ENCODE measurements at places on chromosomes 7 and 10.

- DNase-seq: no peak
Observed at GRCh38 chr7:100219271-100219737, 445 bp upstream of the PVRIG start.

DNA sequence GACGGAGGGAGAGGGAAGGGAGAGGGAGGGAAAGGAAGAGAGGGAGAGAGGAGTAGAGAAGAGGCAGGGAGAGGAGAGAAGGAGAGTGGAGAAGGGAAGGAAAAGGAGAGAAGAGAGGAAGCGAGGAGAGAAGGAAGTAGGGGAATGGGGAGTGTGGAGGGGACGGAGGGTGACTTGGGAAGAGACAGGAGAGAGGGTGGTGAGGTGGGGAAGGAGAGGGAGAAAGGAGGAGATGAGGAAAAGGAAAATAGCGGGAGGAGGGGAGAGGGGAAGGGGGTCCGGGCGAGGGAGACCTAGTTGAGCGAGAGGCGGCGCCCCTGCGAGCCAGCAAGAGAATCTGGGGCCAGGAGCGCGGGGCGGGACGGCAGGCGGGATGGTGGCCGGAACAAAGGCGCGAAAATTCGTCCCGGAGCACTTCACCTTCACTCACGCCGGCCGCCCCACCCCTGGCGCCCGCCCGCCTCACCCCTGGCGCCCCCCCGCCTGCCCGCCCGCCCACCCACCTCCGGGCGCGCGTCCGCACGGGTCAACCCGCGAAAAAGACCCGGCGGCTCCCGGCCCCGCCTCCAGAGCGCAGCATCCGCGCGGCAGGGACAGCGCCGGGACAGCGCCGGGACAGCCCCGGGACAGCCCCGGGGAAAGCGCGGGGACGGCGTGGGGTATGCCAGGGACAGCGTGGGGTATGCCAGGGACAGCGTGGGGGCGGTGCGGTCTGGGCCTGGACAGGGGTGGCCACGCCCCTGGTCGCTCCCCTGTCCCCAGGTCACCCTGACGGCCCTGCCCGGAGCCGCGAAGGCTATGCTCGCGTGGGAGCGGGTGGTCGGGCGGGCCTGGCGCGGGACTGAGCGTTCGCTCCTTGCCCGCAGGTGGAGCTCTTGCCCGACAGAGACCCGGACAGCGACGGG is 4.2 kb downstream of the VSTM2A start:
- DNase-seq: no peak

DNA sequence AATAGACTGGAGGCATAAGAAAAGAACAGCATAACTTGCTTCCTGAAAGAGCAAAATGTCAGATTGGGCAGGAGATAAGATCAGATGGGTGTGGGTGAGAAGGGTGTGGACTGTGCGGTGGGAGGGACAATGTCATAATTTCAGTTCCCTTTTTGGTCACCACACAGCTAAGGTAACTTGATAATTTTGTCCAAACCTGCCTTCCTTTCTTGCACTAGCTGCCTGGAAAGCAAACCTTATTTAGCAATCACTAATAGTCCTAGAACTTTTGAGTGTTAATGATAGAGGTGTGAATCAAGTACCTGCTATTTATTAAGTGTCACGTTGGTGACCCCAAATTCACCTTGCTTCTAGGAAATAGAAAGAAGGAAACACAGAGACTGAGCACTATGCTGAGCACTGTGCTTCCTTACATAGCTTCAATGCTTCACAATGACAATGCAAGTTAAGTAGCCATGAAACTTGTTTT is 72.4 kb upstream of the SP4 start:
- no peak for DNase-seq

DNA sequence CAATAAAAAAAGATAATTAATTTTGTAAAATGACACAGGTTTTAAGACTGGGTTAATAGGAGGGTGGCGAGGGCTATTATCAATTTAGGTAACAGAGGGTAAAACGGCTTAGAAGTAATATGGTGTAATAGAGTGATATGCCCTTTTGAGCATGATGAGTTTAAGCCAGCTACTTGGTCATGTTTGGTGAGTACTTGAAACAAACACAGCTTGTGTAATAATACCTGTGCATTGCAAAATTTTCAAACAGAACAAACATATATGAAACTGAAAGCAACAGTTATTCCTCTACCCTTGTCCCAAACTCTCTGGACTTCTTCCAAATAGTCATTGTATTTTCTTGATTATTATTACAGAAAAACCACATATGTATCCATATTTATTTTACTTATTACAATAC is 241.7 kb downstream of the MAGI2 start:
- DNase-seq: peak; percentile 22

DNA sequence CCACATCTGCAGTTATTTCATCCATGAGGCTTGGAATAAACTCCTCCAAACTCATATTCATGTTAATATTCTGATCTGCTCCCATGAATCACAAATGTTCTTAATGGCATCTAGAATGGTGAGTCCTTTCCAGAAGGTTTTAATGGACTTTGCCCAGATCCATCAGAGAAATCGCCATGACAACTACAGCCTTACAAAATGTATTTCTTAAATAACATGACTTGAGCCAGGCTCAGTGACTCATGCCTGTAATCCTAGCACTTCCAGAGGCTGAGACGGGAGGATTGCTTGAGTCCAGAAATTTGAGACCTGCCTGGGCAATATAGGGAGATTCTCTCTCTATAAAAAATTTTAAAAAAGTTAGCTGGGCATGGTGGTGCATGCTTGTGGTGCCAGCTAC is 102.1 kb upstream of the TMEM168 start:
- DNase-seq: no peak

- DNase-seq: no peak
Observed at GRCh38 chr10:91210435-91210834, 10.0 kb upstream of the PCGF5 start.

DNA sequence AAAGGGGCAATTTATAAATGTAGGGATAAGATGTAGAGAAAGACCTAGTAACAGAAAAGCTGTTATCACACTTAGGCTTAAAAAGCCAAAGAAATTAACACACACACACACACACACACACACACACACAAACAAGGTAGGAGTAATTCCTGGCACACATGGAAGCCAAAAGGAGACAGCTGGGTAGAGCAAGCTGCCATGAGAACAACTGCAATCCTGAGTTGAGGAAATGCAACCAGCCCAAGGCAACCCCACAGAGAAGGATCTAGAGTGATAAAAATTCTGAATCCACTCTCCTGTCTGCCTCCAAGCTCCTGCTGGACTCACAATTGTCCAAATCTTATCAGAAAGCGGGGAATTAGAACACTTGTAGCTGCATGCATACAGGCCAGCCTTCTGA is 229.1 kb upstream of the DGKB start:
- no peak for DNase-seq

GRCh38 chr7:82244947-82245517 is 198.5 kb downstream of the CACNA2D1 start:
- DNase-seq: no peak

DNA sequence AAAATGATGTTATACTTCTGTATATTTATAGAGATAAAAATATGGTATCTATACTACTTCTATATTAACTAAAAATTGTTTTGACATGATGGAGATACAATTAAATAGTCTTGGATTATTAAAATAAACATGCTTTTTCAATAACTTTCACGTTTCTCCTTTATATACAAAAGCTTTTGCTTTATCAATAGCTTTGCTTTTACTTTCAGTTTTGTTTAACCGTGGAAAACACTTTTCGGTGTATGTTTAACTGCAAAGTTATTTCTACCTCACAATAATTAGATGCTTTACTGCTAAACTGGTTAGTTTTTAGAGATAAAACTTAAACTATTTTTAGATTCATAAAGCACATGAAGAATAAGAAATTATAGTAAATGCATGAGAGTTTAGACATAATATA is 432.1 kb upstream of the PCDH15 start:
- no peak for DNase-seq

DNA sequence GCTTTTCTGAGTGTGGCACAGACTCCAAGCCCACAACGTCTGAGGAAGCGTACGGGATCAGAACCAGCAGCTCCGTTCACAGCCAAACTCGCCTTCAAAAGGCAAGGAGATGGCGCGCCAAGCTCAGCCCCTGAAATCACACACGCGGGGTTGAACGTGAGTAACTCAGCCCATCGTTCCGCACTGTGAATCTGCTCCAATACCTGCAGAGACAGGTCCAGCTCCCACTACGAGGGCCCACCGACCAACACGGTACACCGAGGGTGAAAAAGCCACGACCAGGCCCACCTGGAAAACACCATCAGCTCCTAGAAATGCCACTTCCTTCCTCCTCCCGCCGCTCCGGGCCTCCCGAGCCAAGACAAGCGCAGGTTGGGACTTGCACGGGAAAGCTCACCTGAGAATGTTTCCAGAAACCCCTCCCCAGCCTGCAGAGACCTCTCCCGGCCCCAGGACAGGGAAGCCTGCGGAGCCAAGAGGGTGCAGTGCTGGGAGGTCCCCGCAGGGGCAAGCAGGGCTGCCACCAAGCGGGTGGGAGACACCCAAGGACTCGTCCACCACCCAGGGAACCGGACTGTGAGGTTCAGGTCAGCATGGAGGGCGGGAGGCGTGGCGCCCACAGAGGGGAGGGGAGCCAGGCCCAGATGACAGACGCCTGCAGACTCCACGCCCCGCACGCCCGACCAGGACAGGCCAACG is 93.9 kb upstream of the PDGFA start:
- DNase-seq: no peak

DNA sequence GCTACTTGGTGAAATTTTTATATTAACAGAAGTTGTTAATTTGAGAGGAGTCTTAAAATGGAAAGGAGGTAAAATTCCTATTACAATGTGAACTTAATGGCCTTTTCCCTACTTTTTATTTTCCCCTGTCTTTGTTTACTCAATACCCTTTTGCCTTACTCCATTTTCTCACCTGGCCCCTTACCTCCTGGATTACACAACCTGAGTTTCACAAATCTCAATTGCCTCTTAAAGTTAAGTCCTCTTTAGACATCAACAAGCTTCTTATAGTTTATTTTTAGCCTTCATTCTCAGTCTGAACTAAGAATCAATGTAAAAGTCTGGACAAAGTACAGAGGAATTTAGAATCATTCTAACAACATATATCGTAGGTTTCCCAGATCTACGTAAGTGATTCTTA is 247.0 kb downstream of the PCDH15 start:
- no peak for DNase-seq

DNA sequence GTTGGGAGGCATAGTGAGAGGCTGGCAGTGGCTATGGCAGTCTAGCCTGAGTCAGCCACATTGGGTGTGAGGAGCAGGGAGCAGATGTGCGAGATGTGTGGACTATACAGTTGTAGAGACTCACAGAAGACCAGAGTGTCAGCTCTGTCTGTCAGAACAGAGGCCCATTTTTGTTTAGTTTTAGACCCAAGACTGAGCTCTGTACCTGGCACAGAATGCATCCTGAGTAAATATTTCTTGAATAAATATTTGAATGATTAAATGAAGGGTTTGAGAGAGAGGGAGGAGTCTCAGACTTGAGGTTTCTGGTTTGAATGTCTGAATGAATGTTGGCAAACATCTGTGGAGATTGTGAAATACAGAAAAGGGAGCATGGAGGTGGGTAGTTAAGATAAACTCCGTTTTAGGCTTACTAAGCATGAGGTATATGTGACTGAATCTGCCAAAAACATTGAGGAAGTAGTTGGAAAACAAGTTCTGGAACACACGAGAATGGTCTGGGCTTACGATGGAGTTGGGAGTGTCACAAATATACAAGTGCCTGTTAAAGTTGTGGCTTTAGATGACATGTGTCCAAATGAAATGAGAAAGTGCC is 3.6 kb downstream of the SEC23IP start:
- DNase-seq: peak; percentile 70

GRCh38 chr7:80804589-80804988 is 114.3 kb downstream of the SEMA3C start:
- DNase-seq: no peak

GRCh38 chr7:121541457-121541856 is 145.3 kb upstream of the FAM3C start:
- DNase-seq: no peak

DNA sequence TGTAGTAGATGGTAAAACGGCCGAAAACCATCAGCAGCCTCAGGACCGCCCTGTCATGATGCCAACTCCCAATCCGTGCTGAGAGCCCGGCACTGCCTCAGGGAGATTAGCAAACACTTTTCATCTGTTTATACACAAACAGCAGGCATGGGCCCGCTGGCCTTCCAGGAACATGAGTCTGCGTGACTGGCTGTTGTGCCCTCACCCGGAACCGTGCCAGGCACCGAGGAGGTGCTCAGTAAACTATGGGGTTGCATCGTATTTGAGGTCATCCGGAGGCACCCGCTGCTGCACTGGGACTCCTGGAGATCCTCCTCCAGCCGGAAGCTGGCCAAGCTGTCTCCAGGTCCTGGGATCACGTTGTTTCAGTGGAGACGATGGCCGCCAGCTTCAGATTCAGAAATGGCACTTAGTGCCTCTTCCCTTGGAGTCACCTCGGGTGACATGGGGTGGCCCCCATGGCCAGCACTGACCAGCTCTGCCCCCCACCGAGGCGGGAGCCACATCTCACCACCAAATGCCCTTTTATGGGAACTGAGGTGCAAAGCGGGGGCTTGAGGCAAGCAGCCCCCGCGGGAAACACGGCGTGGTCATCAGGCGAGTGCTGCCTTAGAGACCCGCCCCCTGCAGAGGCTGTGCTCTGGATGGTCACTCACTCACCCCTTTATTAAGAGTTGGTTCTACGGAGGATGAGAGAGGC is 585.9 kb downstream of the PTPRN2 start:
- no peak for DNase-seq

- DNase-seq: no peak
Observed at GRCh38 chr10:83724471-83725241, 414.7 kb upstream of the GHITM start.

GRCh38 chr10:78686444-78687060 is 382.2 kb upstream of the ZMIZ1 start:
- DNase-seq: no peak

GRCh38 chr10:72298592-72299519 is 25.1 kb downstream of the DDIT4 start:
- DNase-seq: no peak

DNA sequence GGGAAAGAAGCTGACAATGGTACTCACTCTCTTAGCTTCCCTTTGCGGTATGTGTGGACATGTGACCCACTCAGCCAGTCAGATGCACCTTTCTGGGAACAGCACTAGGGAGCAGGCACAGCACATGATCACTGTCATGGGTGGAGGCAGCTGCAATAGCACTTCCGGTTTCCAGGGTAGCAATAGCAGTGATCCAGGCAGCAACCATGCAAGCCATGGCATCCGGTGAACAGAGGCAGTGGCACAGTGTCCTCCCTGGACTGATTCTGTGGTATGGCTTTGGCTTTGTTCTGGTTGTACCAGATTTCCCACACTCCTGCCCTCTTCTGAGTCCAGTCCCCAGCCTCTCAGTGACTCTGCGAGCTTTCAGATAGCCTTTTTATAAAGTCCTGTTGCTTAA is 86.8 kb upstream of the NAMPT start:
- no peak for DNase-seq

GRCh38 chr7:152335900-152336571 is 99.8 kb downstream of the KMT2C start:
- DNase-seq: no peak

GRCh38 chr7:150514748-150515222 is at the start of gene GIMAP7:
GIMAP7 (plus strand) TSS chr7:150514872; CDS start chr7:150519975, 5,103 bp downstream.
- DNase-seq: no peak

- DNase-seq: no peak
Observed at GRCh38 chr7:96320442-96320841, 1.5 kb downstream of the SLC25A13 start.

GRCh38 chr10:49611816-49612512 is 1.9 kb downstream of the SLC18A3 start:
- no peak for DNase-seq

GRCh38 chr7:48742079-48742798 is 182.1 kb upstream of the CDC14C start:
- no peak for DNase-seq

GRCh38 chr7:14959339-14959738 is 56.8 kb upstream of the DGKB start:
- no peak for DNase-seq
